Activated gamma-delta T cell treated with Interleukin-2 at 50 U/mL for 16 hours (primary cell): ENCODE measurements at places on chromosomes 3 and 15.
A peak's percentile ranks its signal among the peaks of the same experiment; 100 is the strongest.

DNA sequence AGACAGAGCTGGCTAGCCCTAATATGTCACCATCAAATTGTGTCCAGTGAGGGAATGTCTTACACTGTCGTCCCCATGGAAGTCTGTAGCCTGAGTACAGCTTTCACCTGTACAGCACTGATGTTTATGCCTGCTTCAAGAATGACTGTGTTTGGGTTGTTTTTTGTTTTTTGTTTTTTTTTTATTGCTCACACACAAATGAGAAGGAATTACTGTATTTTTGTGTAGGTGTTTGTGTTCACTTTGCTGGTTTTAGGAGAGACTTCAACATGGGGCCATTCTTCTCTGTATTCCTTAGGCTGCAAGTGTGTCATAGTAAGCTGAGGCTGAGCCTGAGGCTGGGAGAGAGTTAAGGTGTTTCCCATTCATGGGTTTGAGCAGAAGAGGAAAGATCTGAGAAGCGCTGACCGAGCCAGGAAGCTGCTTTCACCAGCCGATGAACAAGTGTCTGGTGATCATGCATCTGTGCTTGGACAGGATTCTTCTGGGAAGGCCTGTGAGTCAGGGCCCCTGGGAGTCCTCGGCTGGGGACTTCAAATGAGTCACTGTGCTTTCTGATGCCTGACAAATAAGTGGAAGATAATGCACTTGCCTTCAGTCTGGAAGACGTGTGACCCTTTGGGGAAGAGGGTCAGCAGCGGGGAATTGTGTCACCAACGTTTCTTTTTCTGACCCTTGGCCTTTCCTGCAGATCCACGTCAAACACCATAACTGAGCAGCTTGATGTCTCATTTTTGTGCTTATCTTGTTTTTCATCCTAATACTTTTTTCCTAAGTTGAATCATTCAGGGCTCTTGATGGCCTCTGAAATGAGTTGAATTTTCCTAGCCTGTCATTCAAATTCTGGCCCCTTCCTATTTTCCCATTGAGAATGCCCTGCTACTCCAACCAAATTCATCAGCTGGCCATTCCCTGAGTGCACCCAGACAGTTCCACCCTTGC lies 36.7 kb upstream of the ZBTB38 start:
- DNase-seq = no peak

DNA sequence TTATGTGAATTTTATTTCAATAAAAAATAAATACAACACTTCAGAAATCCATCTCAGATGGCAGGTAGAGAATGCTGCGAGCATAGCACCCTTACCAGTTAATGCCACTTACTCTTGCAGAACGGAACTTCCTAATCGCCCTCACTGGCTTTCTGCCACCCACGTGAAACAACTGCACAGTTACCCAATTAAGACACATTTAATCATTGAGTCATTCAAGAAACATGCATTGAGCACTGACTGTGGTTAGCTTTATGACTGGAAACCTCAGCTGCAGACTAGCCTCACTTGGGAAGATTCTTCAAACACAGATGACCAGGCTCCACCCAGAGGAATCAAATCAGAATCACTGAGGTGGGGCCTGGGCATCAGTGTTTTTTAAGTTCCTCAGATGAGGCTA lies 5.6 kb upstream of the MFGE8 start:
- no peak for DNase-seq

DNA sequence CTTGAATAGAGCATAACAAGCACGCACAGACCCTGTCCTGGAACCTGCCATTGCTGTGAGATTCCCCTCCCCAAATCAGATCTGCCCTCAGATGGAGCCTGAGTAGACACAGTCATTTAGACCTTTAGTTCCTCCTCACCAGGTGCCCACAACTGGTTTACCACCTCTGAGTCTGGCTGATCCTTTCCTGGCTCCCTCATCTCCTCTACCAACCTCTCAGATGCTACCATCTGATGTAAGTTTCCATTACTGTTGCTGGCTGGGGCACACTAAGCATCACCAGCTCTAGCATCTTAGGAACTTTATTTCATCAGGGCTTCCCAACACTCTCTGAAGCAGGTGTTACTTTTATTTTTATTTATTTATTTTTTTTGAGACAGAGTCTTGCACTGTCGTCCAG lies 288.3 kb downstream of the TLE3 start:
- no peak for DNase-seq

- DNase-seq = no peak
Measured at GRCh38 chr15:81923561-81924350, 122.1 kb downstream of the MEX3B start.

GRCh38 chr3:82229397-82229796 lies 468.0 kb upstream of the GBE1 start:
- DNase-seq = no peak

DNA sequence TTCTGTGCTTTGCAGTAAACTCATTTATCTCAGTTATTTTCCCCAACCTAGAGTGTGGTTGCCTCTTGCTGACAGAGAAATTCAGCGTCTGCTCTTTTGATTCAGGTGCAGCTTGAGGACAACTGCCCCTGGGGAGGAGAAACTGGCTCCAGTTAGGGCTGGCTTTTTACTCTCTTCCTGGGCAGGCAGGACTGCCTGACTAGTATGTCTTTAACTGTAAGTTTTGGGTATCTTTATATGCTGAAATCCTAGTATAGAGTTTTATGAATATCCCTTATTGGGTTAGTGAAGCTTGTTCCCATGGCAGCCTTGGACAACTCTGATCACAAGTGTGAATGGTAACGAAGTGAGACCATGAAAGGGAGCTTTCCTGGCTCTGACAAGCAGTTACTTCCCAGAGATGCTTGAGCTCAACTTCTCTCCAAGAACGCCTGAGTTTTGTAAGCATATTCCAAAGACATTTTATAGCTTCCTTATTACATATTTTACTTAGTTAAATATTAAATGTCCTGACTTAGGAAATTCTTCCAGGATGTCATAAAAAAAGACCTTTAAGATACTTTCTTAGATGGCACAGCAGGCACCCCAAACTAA lies 27.1 kb downstream of the CCNB2 start:
- DNase-seq = no peak

GRCh38 chr3:107837895-107838612 lies 252.8 kb downstream of the CD47 start:
- DNase-seq = no peak

- no peak for DNase-seq
Measured at GRCh38 chr3:143092191-143092590, 27.4 kb upstream of the CHST2 start.

GRCh38 chr3:155303540-155304097 lies 10.1 kb upstream of the STRIT1 start:
- no peak for DNase-seq

- peak; percentile 19 for DNase-seq
Measured at GRCh38 chr3:183178833-183179549, 16.5 kb upstream of the LAMP3 start.

DNA sequence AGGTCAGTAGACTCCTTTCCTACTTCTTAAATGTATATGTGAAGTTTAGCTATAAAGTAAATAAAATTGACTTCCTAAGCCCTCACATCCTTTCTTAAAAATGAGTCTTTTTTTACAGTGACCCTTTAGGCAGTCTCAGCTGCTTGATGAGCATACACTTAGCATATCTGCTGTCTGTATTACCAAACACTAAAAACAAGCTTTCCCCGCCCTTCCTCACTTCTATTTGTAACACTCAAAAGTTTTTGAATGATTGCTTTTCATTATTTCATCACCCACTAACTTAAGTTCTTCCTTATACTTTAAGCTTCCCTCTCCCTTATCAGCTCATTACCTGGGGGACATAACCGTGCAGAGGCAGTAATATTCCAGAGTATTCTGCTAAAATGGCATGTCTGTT lies 89.4 kb downstream of the PLOD2 start:
- no peak for DNase-seq

GRCh38 chr3:182258538-182259177 lies 534.6 kb upstream of the ATP11B start:
- no peak for DNase-seq

DNA sequence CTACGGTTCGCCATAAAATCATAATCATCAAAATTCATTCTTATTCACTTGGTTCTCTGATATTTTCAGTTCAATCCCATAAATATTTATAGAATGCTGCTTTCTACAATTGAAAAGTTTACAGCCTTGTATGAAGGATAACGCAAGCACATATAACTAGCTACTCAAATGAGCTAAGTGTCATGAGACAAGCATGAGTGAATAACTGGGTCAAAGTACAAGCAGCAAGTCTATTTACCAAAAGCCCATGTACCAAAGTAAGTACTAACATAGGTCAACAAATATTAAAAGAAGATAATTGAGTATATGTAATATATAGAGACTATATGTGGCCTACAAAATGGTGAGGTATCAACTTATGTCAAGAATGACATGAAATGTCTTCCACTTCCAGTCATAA lies 596.6 kb downstream of the GBE1 start:
- no peak for DNase-seq

- no peak for DNase-seq
Measured at GRCh38 chr15:60646595-60646994, 167.7 kb upstream of the ICE2 start.

DNA sequence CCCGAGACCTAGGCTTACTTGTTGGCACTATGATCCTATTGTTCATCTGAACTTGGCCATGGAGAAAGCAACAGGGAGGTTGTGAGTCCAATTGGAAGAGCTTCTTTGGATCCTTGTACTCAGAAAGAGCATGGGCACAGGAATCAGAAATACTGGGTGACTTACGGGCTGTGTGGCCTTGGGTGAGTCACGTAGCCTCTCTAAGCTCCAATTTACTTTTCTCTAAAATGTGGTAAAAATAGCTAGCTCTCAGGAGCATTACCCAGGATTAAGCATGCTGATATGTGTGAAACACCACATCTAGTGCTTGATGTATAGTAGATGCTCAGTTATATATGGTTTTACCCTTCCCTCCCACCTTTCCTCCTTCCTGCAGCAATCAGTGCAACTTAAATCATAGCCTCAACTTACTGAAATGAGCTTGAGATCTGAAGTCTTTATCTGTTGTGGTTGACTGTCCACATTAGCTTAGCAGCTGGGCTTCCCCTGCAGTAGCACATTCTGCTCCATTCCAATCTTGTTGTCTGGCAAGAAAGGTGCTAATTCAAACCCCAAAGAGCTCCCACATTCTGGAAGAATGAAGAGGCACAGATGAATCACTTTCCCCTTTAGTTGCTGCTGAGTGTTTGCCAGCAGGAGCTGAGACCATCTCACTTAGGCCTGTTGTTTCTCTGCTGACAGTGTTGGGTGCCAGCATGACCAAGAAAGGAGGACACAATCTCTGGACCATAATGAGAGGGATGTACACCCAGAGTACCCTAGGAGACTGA lies 299.1 kb upstream of the TRIM42 start:
- DNase-seq = no peak

DNA sequence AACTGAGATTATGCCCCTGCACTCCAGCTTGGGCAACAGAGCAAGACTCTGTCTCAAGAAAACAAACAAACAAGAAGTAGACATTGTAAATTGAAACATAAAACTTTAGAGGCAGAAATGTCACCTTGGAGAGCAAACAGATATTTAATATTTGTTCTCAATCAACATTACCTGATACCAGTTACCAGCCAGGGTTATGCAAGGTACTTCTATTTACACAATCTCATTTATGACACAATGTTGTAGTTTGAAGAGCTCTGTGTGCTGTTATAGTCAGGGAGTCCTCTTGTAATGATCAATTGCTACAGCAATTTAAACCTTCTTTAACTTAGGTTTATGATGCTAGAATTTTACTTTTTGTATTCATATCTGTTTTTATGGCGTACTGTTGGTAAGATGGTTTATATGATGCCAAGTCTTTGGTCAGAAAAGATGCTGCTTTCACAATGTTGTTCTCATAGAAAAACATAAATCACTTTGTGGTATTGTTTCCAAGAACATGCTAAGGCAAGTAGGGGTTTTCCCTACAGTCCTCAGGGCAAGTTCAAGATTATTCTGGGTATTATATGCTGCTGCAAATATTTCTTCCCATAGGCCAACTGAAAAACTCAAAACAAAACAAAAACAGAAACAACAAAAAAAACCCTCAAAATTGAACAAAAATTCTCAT lies 173.5 kb downstream of the TNIK start:
- DNase-seq = no peak

GRCh38 chr3:2765002-2765579 lies 345.1 kb downstream of the IL5RA start:
- no peak for DNase-seq

DNA sequence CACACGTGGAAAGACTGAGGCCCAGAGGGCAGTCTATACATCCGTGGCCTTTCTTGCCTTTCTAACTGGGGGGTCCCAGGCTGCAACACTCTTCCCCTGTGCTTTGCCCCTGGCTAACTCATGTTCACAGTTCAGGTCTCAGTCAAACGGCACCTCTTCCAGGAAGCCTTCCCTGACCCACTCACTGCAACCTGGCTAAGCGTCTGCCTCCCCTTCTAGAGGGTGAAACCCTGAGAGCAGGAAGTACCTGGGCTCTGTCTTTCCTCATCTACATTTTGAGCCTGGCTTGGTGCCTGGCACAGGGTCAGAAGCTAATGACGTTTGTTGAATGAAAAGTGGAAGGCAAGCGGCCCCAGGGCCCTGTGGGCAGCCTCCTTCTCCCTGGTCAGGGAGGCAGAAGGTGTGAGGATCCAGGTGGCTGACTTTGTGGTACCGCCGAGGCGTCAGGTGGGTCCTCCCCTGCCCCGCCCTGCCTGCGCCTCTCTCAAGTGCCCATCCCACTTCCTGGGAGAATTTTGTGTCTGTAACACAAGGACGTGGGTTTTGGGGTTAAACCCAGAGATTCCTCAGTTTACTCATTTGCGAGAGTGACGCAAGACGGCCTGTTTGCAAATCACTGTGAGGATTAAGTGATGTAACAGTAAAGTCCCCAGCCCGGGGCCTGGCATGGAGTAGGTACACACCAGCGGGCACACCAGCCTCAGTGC lies 32.1 kb downstream of the DNASE1L3 start:
- no peak for DNase-seq

GRCh38 chr3:188788621-188789081 lies 383.1 kb upstream of the TPRG1 start:
- DNase-seq = peak; percentile 42

GRCh38 chr3:65979162-65979561 lies 59.6 kb downstream of the MAGI1 start:
- DNase-seq = no peak

DNA sequence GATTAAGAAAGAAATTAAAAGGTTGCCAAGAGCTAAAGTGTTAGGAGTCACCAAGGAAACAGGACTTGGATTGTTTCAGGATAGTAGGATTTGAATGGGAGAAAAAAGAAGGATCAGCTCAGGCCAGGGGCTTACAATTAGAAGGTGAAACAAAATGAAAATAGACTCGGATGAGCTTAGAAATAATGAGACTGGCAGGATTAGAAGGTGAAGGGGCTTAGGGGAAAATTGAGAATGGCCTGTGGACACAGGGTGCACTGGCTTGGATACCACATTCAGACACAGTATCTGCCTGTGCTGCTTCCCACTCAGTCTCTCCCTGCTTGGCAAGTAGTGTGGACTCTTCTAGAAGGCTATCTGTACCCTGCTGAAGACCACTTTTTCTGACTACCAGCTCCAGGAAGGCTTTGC lies 206.1 kb upstream of the ATP10A start:
- no peak for DNase-seq

GRCh38 chr15:69664572-69665571 lies 212.3 kb downstream of the RPLP1 start:
- DNase-seq = no peak

DNA sequence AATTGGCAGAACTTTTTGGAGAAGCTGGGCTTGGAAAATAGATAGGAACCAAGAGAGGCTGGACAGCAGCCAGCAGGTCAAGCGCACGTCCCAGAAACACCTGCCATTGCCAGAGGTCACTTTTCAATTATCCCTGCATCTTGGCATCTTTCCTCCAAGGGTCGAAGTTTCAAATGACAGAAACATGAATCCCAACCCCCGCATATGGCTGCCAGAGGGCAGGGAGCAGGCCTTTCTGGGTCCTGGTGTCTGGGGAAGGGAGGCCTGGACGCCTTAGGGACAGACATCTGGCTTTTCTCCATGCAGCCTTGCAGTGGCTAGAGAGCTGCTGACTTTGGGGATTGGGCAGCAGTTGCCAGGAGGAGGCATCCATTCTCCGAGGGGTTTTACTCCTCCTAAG lies 164.5 kb upstream of the TPM1 start:
- DNase-seq = no peak
